Stimulated activated CD8-positive, alpha-beta memory T cell treated with anti-CD3 and anti-CD28 coated beads, Interleukin-2, amount 100 ng/mL, for 48 hours (primary cell): ENCODE measurements at places on chromosomes 3 and 15.

DNA sequence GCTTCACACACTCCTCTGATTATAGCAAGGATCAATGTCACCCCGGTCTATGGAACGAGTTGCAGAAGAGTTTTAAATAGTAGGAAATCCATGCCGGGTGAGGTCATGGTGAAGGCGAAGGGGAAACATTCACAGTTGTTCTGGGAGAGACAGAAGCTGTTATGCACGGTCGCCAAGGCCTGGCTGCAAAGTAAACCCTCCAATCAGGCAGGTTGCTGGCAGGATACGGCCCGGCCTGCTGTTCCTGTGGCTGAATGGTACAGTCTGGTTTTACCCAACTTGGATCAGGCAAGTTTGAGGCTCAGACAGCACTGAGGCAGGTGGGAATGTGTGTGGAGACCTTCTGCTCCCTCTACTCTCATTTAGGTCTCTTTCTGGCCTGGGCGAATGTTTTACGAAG lies 45.3 kb upstream of the ATP2B2 start:
- DNase-seq, result no peak

- no peak for DNase-seq
These were observed 2.3 kb upstream of the CFAP92 start for GRCh38 chr3:128996200-128996599.

DNA sequence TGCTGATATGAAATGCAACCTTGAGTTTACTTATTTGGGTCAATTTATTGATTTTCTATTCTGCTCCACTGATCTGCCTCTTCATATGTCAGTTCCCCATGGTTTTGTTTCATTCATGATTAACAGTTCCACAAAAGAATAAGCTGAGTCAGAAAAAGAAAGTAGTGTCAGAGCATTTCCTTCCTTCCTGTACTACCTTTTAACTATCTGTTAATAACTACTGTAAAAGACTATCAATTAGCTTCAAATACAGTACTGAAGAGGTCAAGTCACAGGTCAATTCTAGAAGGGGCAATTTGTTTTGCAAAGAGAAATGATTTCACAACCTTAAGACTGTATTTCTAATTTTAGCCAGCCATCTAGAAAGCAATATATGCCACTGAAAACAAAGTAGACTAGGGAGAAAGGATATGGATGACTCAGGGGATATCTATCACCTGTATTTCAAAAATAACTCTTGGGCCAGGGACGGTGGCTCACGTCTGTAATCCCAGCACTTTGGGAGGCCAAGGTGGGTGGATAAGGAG lies 129.5 kb downstream of the TFDP2 start:
- no peak for DNase-seq

- no peak for DNase-seq
These were observed 1.4 kb upstream of the RSRC1 start for GRCh38 chr3:158108445-158108985.

DNA sequence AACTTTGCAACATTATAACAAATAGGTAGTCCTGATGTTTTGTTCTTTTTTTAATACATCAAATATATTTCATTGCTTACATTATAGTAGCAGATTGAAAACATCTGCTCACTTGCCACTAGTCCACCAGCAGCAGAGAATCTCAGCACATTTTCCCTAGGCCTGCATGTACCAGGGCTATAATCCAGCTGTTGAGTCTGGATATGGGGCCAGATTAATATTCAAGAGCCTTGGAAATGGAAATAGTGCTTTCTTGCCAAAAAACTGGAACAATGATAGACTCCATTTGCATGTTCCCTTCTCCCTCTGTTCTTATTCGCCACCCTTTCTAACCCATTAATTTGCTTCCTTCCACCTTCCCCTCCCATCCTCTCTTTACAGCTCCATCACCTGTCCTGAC lies 288.0 kb downstream of the EPHA3 start:
- no peak for DNase-seq

GRCh38 chr3:159831466-159831865 lies 157.2 kb upstream of the IL12A start:
- no peak for DNase-seq

DNA sequence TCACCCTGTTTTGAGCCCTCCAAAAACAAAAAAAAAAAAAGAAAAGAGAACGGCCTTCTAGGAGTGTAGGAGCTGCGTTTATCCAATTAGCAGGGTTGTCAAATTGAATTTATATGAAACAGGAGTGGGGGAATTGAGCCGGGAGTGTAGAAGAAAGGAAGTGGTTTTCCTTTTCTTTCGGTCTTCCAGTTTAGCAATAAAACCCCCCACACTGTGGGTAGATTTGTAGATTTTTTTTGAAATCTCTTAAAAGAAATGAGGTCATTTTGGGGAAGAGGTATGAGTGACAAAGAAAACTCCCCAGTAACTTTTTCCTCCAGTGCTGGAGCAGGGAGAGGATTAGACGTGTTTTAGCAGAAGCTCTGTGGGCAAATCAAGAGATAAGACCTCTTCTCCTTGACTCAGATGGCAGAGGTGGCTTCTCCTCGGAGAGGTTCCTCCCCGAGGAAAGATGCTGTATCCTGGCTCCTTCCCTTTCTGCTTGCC lies 30.8 kb downstream of the BOC start:
- no peak for DNase-seq
